ENCODE measurements at places on chromosomes 13 and 19.
A peak's percentile ranks its signal among the peaks of the same experiment; 100 is the strongest.

DNA sequence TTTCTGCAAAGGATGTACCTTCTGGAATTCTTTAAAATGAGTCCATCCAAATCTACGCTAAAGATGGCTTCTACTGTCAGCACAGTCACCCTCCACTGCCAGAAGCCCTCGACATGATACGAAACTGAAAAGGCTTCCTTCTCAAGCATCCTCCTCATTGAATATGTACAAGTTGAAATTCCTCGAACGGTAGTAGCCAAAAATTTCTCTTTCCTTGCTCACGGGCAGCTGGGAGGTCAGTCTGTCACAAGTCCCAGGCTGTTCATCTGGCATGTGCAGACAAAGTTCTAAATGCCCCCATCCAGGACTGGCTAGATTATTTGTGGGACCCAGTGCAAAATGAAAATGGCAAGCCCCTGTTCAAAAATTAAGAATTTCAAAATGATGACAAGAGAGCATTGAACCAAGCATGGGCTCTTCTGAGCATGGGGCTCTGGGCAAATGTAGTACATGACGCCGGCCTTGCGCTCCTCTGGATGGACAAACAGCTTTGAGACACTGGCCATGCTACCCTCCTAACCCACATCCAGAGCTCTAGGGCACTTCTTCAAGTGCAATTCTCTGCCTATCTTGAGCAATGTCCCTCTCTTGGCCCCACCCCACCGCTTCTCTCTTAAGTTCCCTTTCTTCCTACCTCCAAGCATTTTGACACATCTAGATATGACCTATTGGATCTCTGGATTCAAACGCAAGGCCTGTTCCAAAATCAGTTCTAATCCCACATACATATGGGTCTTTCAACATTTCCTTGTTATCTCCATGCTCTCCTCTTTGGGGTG lies 78.9 kb upstream of the FLT1 start:
- no peak for DNase-seq

DNA sequence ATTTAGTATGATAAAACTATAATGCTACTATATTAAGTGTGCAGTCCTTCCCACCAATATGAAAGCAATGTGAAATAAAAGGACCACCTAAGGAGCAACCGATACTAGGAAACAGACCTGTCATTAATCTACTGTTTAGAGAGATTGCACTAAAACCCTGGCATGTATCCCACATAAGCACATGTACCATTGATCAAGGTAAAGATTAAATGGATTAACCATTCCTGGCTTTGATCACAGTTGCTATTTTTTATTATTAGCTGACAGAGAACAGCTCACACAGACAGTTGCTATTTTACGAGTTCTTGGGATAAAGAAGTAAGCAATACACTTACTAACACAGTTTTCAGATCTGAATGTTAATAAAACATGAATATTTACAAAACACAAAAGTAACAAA lies 57.7 kb upstream of the ZDHHC20 start:
- DNase-seq, result no peak

- no peak for DNase-seq
Observed at GRCh38 chr13:106534639-106535551, 567 bp downstream of the EFNB2 start.

DNA sequence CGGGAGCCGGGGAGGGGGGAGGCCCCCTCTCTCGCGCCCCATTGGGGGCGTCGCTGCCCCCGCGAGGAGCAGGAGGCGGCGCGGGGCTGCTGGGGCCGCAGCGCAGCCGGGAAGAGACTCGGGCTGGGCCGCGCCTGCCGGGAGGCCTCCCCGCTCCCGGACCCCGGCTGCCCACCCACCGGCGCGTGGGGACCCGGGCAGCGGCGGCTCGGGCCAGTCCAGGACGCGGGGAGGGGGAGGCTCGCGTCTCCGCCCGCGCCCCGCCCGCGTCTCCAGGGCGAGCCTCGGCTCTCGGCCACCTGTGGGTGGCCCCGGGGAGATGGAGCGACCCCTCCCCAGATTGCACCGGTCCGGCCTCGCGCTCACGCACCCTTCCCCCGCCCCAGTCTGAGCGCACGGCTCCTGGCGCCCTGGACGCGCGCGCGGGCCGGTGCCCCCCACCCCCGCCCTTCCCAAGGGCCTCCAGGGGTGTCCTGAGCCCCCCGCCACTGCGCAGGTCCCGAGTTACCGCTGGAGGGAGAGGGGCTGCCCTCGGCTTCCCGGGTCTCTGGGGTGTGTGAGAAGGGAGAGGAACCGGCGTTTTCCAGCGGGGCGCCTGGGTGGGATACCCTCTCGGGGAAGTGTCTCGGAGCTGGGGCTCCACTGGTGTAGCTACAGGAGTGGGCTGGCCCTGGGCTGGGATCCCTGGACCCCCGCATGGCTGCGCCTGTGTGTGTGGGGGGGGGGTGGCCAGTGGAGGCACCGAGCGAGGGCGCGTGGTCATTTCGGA lies 645 bp downstream of the PALM start:
- DNase-seq, result no peak

DNA sequence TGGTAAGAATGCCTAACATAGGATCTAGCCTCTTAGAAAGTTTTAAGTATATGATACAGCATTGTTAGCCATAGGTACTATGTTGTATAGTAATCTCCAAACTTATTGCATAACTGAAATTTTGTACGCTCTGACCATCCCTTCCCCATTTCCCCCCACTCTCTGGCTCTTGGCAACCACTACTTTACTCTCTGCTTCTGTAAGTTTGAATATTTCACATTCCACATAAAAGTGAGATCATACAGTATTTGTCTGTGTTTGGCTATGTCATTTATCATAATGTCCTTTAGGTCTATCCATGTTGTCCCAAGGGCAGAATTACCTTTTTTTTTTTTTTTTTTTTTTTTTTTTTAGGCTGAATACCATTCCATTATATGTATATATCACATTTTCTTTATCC lies 396.9 kb downstream of the DLEU7 start:
- DNase-seq, result no peak

- no peak for DNase-seq
Observed at GRCh38 chr19:54178581-54179261, 5.8 kb upstream of the TMC4 start.

DNA sequence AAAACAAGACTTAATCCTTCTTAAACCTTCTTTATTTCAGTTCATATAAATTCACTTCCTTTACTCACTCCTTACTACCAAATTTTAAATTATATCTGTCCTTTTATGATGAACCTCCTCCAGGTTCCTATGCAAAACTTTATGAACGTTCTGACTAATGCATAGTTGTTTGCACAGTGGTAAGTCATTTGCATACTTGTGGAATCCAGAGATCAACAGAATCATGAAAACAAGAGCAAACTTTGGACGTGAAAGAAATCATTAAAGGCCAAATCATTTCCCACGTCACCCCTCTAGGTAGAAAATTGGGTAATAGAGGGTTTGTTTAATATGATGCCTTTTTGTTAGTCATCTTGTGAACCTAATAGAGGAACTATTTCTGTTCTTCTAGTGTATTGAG lies 32.3 kb upstream of the MYCBP2 start:
- no peak for DNase-seq

DNA sequence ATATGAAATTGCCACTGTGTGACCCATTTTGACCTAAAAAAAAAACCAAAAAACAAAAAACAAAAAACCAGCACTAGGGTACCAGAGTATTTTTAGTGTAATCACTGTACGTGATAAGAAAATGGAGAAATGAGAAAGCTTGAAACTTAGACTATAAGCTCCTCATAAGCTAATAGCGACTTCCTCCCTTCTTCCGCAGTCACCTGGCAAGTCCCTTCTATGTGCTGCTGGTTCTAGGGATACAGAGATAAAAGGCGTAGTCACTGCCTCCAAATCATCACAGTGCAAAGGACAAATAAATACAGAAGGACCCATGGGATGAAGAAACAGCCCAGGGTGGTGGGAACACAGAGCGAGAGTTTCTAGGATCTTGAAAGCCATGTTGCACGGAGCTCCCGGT lies 190.3 kb downstream of the TM9SF2 start:
- DNase-seq, result no peak

GRCh38 chr13:91017669-91018053 lies 329.8 kb upstream of the MIR17HG start:
- no peak for DNase-seq

- DNase-seq, result peak; percentile 72
Observed at GRCh38 chr19:19900139-19900728, 512 bp upstream of the ZNF93 start.

GRCh38 chr13:79227418-79227817 lies 178.6 kb downstream of the RBM26 start:
- no peak for DNase-seq

DNA sequence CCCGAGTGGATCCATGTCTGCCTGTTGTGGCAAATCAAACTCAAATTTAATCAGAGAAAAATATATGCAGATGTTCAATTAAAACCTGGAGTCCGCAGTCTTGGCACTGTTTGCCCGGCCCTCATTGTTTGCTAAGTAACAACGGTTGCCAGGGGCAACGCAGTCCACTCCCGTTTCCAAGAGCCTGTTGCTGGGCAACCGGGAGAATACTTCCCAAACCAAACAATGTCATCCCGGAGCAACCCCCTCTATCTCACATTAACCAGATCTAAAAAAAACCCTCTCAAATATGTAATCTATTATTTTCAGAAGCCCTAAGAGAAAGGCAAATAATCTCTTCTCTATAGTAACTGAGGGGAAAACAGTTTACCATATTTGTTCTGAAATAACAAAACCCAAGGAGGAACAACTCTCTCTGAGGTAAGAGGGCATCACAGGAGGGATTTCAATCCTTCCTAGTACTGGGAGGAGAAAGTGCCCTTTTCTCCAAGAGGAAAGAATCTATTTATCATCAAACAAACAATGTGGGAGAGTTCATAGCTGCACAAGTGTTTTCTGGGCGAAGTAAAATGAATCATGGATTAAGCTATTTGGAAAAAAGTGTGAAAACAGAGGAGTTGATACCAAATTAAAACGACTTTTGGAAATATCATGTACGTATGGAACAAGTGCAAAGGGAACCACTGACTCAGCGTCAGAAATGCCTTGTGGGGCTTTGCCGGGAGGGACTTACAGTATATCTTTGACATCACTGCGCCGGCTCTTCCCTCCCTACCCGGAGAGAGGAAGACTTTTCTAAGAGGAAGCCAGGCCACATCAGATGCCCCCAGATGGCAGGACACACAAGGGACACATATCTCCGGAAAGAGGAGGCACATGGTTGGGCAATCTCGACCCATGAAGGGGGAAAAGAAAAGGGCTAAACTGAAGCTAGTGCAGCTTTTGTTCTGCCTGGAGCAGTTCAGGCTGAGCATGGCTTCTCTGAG lies 43.3 kb downstream of the RFX2 start:
- DNase-seq, result peak; percentile 27

DNA sequence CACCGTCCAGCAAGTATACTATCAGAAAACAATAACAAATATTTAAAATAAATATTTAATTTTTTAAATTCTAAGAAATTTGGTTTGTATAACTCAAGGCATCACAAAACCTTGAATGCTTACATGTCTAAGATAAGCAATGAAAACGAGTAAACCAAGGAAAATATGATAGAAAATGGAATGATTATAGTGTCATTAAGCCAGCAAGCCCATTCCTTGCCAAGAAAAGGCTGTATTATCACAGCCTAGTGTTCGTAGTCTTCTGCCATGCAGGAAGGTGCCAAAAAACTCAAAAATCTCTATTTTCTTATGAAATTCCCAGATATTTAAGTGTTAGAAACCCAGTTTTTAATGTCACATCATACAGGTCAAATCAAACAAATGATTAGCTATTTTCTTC lies 136.4 kb downstream of the STOML3 start:
- no peak for DNase-seq

GRCh38 chr19:6987850-6988249 lies 33.4 kb downstream of the MBD3L2B start:
- no peak for DNase-seq

GRCh38 chr13:49292742-49293486 lies 45.2 kb downstream of the CDADC1 start:
- no peak for DNase-seq

- DNase-seq, result no peak
Observed at GRCh38 chr13:35804901-35805300, 326.3 kb downstream of the DCLK1 start.

- no peak for DNase-seq
Observed at GRCh38 chr19:27779954-27780353, 1433.0 kb downstream of the UQCRFS1 start.

DNA sequence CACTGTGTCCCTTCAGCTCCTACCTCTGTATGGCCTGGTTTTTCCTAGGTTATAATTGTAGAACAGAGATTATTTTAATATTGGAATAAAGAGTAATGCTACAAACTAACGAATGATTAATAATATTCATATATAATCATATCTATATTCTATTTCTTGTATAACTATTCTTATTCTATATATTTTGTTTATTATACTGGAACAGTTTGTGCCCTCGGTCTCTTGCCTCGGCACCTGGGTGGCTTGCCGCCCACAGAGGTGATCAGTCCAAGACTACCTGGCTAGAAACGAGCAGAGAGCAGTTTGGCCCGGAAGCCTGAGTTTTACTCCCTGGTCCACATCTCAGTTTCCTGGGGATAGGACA lies 3.9 kb upstream of the SLC27A1 start:
- DNase-seq, result no peak

DNA sequence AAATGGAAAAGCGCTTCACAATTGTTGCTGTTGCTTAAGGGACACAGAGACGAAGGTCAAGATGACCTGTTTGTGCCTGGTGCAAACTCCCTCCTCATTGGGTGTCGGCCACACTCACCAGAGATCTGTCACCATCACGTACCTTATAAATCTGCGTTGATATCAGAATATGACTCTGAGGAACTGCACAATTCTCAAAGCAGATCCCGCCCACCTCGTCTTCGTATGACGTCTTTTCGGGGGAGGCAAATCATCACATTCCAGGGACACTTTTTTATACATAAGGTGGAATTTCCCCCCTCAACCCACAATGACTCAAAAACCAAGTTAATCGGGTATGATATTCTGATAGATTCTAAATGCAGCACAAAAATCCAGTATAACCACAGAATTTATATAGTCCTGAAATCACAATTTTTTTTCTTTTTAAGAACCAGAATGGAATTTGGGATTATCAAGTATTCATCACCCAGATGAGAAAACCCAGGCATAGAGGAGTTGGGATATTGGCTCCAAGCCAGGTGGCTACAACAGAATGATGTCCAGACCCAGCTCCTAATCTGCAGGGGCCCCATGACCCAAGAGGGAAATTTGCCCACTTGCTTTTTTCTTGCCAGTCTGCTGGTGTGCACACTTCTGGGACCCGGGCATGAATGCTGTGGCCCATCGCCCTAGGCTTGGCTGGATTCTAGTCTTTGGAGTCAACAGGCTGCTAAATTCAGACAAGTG lies 50.6 kb upstream of the MTIF3 start:
- DNase-seq, result no peak

GRCh38 chr13:110194451-110194850 lies 112.5 kb downstream of the COL4A1 start:
- DNase-seq, result no peak

DNA sequence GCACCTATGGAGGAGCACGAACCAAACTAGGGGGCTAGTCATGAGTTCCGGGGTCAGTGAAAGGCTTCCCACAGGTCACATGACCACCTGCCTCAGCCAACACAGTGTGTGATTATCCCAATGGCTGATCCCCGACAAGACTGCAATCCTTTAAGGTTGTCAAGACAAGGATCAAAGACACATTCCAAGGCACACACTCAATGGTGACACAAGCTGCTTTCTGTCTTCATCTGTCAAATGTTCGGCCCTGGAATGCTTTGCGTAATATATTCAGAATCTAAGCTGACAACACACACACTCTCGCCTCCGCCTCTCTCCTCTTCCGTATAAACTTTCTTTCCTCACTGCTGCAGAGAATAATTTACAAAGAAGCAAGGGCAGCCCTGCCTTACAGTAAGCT lies 11.7 kb downstream of the RANBP3 start:
- no peak for DNase-seq

- DNase-seq, result no peak
Observed at GRCh38 chr13:99178636-99179035, 22.0 kb upstream of the UBAC2 start.

- no peak for DNase-seq
Observed at GRCh38 chr13:20161275-20161950, 561 bp upstream of the GJA3 start.

All from DMS 273 treated with DMSO at 0.1 percent for 48 hours (cell line).